H9 (cell line): ENCODE measurements at places on chromosomes 3 and 15.

DNA sequence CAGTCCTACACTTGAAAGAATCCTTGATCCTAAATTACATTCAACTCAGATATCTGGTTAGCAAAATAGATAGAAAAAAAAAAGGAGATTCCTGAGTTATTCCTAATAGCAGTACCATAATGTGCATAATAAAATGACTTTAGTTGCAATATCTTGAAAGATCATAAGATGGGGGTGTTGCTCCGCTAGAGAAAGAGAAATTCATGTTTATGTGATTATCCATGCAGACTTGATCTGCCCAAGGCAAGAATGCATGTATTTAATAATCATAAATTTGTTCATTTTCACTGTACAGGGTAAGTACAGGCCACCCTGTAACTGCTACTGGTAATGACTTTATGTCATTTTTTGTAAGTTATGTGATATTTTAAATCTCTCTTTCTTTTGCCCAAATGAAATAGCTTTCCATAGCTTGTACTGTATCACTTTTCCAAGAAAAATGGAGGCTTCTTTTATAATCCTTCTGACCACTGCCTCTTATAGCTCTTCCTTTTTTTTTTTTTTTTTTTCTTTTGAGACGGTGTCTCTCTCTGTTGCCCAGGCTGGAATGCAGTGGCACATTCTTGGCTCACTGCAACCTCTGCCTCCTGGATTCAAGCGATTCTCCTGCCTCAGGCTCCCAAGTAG is 84.6 kb downstream of the HCN4 start:
- DNase-seq, result no peak

GRCh38 chr3:41650406-41650805 is 311.5 kb downstream of the ULK4 start:
- no peak for DNase-seq

GRCh38 chr3:52167240-52167639 is 13.0 kb upstream of the POC1A start:
- DNase-seq, result peak; percentile 81

GRCh38 chr15:101618076-101618475 is 34.1 kb downstream of the TM2D3 start:
- DNase-seq, result no peak

DNA sequence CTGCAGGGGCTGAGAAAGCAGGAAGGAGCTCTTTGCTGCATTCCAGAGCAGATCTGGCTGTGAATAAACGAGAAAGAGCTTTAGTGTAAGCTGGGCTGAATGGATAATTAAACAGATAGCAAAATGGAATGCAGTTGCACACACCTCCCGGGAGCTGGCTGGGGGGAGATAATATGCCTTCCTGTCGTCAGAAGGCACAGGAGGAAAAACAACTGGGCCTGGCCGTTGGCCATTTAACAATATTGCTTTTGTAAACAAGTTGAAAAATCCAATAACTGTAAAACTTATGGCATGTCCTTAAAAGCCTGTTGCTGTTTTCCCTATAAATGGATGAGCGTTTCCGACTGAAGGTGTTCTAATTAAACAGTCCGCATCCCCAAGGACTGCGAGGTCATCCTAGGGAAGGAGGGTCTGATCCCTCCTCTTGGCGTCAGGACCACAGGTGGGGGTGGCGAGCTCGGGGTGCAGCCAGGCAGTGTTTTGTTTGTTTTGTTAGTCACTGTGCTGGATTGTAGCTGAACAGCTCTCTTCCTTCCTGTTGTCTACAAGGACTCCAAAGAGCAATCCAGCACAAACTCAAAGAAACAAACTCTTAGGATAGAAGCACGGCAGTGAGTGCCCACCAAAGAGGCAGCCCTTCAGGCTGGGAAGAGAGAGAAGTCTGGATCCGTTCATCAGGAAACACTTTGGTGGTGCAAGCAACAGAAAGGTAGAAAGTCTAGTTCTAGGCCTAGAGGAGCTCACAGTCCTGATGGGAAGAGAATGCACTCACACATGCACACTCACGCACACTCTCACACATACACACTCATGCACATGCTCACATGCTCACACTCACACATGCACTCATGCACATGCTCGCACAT is 133.4 kb upstream of the SMAD3 start:
- DNase-seq, result no peak

- no peak for DNase-seq
Measured at GRCh38 chr3:197165890-197166289, 132.5 kb downstream of the DLG1 start.

- peak; percentile 97 for DNase-seq
Measured at GRCh38 chr3:14216257-14217048, 37.8 kb downstream of the LSM3 start.

GRCh38 chr15:52783929-52784798 is 6.0 kb downstream of the ONECUT1 start:
- peak; percentile 80 for DNase-seq

DNA sequence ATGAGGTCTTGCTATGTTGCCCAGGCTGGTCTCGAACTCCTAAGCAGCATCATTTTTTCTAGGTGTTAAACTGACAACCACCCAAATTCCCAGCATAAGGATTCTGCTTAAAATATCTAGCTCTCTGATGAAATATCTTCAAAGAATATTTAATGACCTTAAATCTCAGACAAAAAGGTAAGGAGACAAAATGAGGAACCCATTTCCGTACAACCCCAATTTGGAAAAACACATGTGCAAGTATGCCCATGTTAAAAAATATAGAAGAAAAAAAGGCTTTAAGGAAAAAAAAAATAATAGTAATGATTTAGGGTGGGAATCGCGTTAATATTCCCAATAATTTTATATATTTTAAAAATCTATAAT is 1.4 kb upstream of the SACM1L start:
- DNase-seq, result no peak

DNA sequence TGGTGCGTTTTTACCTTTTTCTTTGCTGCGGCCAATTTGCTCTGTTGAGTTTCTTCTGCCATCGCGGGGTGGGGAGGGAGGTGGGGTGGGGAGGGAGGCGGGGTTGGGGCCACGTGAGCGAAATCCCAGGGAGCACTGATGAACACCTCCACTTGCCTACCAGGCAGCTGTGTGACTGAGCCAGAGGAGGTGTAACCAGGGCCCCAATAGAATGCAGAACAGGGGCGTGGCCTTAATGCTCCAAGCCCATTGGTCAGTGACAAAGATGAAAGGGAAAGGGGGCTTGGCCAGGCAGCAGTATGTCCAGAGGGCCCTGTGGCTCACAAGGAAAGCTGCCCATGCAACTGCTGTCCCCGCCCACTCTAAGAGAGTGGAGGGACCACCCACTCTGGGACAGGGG is 21.4 kb upstream of the OR4F6 start:
- peak; percentile 77 for DNase-seq

DNA sequence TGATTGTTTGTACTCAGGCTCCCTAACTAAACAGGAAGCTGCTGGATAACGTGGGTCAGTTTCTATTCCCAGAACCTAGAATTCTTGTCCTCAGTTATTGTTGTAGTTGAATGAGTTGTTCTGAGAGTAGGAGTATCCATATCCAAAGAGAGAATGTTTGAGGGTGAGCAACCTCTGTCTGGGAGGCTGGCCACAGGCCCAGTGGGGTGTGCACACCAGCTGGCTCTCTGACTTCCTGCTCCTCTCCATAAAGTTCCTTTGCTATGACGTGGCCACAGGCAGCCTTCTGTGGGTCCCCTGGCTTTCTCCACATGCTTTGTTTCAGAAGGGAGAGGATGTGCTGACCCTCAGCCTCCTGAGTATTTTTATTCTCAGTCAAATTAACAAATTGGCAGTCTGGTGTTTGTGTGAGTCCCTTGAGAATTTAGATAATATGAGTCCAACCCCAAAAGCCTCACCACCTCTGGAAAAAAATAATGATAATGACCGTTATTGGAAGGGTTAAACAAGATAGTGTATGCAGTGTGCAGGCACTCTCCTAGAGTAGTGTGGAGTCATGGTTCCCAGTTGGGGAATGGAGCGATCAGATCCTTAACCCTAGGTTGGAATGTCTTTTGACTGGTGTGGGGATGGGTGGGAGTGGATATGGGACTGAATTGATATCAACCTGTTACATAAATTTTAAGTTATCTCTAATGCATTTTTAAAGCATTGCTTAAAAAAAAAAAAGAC is 47.6 kb upstream of the MED12L start:
- no peak for DNase-seq

- no peak for DNase-seq
Measured at GRCh38 chr3:131020122-131020693, 6.4 kb downstream of the ASTE1 start.

GRCh38 chr15:100001405-100001804 is 268.2 kb upstream of the LYSMD4 start:
- no peak for DNase-seq

DNA sequence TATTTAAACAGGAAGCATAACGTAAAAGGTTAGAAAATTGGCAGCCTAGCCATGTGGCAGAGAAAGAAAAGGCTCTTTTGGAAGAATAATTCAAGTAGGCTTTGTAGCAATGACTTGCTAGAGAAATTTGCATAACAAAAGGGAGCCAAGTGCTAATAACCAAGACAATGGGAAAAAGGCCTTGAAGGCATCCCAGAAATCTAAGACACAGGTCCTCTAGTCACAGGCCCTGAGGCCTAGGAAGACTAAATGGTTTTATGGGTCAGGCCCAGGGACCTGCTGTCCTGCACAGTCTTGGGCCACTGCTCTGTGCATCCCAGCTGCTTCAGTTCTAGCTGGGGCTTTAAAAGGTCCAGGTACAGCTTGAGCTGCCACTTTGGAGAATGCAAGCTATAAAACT is 78.5 kb downstream of the FGF7 start:
- DNase-seq, result no peak

- no peak for DNase-seq
Measured at GRCh38 chr3:135891121-135891520, 74.4 kb upstream of the PPP2R3A start.

GRCh38 chr15:25087137-25087536 is 132.3 kb downstream of the SNRPN start:
- peak; percentile 15 for DNase-seq

- no peak for DNase-seq
Measured at GRCh38 chr15:66772604-66773128, 70.6 kb downstream of the SMAD6 start.

DNA sequence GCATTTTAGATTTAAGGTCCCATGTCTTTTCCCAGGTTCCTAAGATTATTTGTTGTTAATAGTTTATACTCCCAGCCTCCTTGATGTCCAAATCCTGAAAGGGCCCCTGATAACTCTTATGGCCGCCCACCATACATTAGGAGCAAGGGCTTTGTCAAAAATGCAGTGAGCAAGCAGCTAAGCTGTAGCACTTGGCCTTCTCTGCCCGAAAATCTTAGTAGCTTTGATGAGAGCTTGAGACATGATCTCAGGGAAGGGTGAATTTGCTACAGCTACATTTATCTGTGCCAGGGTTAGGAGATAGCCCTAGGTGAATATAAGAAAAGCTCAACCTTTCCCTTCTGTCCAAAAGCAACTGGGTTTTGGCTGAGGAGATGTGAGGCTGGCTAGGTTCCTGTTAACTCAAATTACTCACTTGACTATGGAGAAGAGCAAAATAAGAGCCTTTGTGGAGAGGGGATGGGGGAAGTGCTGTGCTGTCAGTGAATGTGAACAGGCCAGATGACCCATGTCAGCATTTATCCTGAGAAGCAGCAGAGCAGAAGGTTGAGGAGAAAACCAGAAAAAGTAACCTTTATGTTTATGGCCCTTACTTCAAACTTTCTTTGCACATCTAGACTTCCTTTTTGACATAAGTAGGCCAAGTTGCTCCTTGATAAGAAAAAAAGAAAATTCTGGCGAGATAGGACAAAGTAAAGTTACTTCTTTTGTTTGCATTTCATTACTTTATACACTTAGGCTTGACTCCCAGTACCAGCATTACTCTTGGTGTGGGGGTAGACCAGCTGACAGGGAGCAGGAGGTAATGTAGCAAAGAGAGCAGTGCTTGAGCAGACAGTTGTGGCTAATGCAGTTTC is 21.1 kb downstream of the MAPK6 start:
- no peak for DNase-seq

GRCh38 chr15:67784090-67784781 is 41.1 kb upstream of the SKOR1 start:
- DNase-seq, result no peak

GRCh38 chr15:85381850-85382751 is 1.7 kb downstream of the AKAP13 start:
- no peak for DNase-seq

DNA sequence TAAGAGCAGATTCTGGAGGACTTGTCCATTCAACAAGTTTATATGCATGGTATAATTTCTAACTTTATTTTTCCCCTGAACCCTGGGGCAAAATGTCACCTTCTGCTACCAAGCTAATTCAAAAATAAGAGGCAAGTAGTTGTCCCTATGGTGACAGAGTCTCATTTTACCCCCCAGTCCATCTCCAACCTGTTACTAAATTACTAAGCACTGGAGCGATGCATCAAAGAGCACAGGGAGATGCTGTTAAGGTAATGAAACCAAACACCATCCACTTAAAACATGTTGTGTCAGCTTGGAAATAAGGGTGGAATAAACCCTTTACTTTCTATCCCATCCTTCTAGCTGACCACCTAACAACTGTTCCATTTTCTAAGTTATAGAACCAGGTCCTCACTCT is 417.4 kb upstream of the ATP11B start:
- DNase-seq, result no peak

GRCh38 chr3:145124900-145125678 is 1035.9 kb downstream of the PLOD2 start:
- DNase-seq, result no peak

DNA sequence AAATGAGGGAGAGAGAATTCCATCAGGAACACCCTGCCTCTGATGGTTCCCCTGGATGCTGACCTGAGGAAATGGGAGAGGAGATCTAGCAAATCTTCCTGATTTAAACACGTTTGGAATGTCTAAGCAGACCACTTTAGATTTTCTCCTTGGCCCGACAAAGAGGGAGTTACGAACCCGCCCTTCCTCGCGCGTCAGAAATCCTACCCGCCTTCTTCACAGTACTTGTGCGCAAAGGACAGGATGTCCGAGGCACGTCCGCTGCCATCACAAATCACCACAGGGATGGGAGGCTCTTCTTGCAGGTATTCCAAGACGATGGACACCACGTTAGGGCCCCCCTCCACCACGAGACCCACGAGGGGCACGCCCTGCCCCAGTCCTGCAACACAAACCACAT is 38.6 kb downstream of the TRPM1 start:
- no peak for DNase-seq

GRCh38 chr15:81033508-81033907 is 32.8 kb downstream of the TLNRD1 start:
- no peak for DNase-seq

DNA sequence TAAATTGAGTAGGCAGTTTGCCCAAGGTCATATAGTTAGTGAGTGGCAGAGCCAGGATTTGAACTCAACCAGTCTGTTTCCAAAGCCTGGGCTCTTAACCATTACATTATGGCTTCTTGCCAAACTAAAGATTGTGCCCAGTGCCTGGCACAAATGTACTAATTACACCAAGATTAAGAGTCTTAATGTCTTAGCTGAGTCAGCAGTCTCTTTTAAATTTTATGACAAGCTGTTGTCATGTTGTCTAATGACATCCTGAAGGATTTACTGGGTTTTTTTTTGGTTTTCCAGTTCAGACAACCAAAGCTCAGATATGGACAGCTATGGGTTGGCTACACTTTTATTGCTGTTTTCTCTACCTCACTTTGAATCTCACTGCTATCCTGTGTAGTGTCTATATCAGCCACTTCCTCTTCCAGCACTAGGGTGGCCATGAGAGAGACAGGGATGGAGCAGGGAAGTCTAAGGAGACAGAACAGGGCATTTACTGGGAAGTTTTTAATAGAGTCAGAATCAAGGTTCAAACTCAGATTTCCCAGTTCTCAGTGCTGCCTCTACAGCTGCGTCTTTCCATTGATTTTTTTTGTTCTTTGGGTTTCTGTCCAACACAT is 10.5 kb downstream of the FBXL2 start:
- DNase-seq, result no peak

GRCh38 chr3:190169877-190170276 is 49.2 kb upstream of the P3H2 start:
- no peak for DNase-seq
